ENCODE measurements at places on chromosomes 2 and 18.

GRCh38 chr2:3727397-3728045 lies 24.1 kb downstream of the DCDC2C start:
- ATAC-seq, result no peak

- ATAC-seq, result no peak
These were observed 290.6 kb downstream of the ZEB2 start for GRCh38 chr2:144229296-144229695.

DNA sequence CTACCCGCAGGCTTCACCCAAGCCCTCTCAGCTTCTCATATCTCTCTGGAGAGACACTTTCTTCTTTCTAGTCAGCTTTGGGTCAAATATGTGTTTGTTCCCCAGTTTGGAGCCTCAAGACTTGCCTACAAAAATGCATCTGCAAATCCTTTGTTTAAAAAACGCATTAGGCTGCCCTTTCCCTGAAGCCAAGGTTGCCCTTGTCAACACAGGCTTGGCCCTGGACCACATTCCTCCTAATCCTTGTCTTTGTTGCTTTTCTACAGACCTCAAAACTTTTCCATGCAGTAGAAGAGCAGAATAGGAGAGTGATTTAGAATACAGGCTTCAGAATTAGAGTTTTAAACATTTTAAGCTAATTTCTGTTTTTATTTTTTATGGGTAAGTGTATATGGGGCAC lies 307.8 kb downstream of the NAPG start:
- no peak for ATAC-seq

GRCh38 chr18:56770873-56771272 lies 119.7 kb downstream of the WDR7 start:
- ATAC-seq, result no peak

GRCh38 chr2:3446381-3446780 lies 66.9 kb downstream of the TRAPPC12 start:
- ATAC-seq, result no peak

- ATAC-seq, result no peak
These were observed 137.3 kb downstream of the ZNF804A start for GRCh38 chr2:184735611-184736010.

DNA sequence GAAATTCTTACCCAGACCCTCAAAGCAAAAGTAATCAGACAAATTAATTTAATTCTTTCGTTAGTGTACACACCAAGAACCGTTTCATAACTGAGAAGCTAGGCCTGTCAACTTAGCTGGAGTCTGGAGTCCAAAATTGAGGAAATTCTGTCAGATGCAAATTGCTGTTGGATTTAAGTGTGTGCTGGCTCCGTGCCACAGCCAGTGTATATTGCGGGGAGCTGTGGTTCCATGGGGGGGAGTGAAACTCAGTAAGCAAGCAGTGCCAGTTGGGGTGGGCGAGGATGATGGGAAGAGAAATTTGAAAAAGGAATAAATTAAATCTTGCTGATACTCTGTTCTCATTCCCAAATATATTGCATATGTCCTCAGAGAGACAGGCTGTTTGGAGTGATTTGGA lies 4.0 kb downstream of the ARPC2 start:
- no peak for ATAC-seq

DNA sequence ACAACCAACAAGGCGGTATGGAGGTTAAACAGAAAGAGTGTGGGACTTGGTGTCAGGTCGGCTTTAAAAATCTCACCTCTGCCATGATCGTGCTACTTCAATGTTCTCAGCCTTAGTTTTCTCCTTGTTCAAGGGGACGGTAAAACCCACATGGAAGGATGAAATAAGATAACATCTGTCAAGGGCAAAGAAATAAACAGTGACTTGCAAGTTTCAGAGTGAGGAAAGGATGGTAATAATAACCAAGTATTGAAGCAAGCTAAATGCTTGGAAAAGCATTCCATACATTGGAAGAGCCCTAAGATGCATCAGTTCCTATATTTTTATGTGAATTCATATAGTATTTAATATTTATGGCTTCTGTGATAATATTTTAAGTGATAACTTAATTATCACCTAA lies 29.8 kb upstream of the LMAN1 start:
- no peak for ATAC-seq

- peak; percentile 31 for ATAC-seq
These were observed 1.9 kb downstream of the TLX2 start for GRCh38 chr2:74515981-74516633.

GRCh38 chr18:35026407-35027061 lies 14.7 kb upstream of the MAPRE2 start:
- ATAC-seq, result no peak

DNA sequence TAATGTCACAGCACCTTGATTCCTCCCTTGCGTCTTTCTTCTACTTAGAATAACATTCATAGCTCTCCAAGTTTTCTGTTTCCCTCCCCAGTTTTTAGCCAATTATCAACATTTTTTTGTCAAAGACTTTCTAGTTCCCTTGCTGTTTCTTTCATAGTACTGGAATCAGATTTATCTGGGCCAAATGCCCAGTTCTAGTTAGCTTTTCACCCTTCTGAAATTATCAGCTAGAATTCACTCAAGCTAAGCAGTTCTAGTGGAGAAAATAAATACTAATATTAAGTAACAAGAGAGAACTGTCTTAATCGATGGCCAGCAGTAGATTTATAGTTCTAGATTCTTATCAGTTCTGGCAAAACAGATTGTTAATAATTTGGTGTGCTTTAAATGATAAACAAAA lies 36.2 kb downstream of the EFEMP1 start:
- ATAC-seq, result no peak

DNA sequence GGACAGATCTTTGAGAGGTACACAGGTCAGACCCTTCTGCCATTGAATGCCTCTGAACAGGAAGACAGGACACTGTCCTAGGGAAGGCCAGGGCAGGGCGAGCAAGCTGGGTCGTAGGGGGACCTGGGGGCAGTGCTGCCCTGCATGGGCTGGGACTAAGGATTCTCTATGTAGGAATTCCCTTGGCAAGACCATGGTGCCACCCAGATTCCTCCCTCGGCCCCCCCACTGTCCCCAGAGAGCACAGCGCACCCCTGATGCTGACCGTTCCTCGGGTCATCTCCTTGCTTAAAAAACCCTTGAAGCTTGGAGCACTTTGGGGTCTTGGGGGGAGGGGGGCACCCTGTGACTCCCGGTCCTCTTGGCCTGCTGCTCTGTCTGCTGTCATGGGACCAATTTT lies 195.1 kb downstream of the SEPTIN10 start:
- no peak for ATAC-seq

- ATAC-seq, result no peak
These were observed 7.0 kb downstream of the C2orf81 start for GRCh38 chr2:74414441-74414840.

DNA sequence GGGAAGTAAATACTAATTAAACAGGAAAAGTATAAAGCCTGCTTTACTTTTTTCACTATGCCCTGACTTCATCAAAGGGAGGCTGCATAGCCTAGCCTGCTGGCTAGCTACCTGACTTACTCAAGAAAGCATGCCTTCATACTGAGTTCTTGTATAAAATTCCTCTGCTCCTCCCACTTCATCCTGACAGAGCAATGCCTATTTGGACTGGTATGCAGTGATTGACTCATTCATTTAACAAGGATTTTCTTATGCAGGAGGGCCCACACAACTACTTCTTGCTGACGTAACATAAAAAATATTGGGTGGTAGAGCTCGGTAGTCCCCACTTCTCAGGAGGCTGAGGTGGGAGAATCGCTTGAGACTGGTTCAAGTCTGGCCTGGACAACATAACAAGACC lies 70.5 kb downstream of the PRPF40A start:
- peak; percentile 73 for ATAC-seq

- ATAC-seq, result no peak
These were observed 7.9 kb downstream of the IL1RN start for GRCh38 chr2:113135317-113135716.

- no peak for ATAC-seq
These were observed 4.5 kb downstream of the DYTN start for GRCh38 chr2:206713746-206714145.

DNA sequence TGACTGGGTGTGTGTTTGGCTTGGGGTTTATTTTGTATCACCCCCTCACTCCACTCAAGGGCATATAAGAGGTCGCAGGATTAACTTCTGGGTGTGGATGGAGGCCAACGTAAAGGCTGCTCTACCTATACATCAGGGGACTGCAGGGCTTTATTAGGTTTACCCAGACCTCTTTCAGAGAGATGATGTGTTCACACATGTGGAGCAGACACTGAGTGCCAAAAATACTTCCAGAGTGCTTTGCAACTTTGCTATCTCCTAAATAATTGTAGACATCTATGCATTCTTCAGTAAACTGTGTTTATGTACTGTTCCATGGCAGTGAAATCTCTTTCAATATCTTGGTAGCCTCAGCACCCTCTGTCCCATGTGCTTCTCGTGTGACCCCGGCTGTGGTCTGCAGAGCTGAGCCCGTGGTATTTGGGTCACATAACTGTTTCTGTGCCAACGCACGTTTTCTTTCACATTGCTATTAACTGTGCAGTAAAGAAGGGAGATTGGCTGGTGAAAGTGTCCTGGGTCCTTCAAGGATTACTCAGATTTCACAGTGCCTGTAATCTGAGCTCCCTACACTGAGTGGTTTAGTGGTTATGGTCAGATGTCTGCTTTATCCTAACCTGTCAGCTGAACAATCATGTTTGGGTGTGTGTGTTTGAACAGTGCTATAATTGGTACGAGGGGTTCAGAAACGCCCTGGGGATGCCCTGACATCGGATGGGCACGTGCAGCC lies 208.1 kb downstream of the VAPA start:
- no peak for ATAC-seq

GRCh38 chr2:226777611-226778010 lies 22.0 kb downstream of the IRS1 start:
- no peak for ATAC-seq

DNA sequence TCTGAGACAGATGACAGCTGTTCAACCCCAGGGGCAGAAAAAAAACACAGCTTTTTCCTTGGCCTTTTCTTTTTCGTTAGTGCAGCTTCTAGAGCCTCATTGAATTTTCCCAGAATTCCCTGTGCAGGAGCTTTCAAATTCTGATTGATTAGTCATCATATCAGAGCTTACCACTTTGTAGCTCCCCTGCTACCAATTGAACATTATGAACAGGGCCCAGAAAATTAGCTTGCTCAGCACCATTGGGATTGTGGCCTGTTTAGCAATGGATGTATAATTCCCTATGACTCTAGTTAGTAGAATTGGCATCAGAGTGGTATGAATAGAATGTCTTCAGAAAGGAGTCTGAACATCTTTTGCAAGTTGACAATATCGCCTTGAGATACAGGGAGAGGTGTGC lies 631.1 kb downstream of the DCC start:
- no peak for ATAC-seq

DNA sequence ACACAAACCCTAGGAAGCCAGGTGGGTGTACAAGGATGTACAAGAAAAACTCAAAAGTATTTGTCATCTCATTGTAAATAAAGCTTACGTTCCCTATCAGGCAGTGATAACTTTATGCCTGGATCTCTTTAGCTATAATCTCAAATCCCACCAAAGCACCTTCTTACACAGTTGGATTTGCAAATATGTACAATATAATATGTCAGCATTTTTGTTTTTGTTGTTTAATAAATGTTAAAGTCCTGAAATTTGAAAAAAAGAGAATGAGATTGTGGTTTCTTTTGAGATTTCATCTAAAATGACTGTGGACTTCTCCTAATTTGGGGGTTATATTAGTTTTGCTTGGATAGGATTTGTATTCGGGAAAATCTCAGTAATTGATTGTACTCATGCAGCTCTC lies 81.9 kb downstream of the LRRTM1 start:
- no peak for ATAC-seq

- no peak for ATAC-seq
These were observed 7.1 kb downstream of the ACVR1 start for GRCh38 chr2:157868993-157869392.

DNA sequence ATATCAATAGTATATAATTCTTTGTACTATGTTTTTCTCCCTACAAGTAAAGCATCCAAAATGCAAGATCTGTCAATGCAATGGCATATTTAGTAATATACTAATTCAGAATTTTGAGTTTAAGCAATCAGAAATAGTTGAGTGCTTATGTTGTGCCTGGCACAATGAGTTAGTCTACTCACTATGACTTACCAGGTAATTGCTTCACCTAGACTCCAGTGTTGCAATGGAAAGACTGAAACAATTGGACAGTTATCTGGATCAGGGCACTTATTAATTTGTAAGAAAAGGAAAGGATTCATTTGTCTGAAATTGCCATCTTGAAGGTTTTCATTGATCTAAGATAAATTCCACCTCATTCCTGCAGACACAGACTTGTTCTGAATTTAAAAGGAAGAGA lies 97.6 kb upstream of the TCF4 start:
- no peak for ATAC-seq

DNA sequence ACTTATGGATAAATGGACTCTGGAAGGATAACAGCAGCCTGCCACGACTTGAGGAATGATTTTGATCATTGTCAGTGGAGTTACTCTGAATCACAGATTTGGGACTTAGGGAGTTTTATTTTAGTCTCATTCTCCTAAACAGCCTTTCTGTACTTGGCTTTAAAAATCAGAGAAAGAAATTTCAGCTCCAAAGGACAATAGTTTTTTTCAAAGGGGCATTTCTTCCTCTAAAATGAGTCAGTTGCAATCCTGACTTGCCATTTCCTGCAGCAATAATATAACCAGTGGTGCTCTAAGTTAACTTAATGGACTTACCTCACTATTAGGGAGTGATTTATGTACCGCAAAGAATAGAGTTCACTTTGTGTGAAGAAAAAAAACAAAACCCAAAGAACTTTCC lies 35.1 kb upstream of the MTX2 start:
- ATAC-seq, result no peak

GRCh38 chr2:9641641-9642040 lies 10.8 kb upstream of the YWHAQ start:
- no peak for ATAC-seq

DNA sequence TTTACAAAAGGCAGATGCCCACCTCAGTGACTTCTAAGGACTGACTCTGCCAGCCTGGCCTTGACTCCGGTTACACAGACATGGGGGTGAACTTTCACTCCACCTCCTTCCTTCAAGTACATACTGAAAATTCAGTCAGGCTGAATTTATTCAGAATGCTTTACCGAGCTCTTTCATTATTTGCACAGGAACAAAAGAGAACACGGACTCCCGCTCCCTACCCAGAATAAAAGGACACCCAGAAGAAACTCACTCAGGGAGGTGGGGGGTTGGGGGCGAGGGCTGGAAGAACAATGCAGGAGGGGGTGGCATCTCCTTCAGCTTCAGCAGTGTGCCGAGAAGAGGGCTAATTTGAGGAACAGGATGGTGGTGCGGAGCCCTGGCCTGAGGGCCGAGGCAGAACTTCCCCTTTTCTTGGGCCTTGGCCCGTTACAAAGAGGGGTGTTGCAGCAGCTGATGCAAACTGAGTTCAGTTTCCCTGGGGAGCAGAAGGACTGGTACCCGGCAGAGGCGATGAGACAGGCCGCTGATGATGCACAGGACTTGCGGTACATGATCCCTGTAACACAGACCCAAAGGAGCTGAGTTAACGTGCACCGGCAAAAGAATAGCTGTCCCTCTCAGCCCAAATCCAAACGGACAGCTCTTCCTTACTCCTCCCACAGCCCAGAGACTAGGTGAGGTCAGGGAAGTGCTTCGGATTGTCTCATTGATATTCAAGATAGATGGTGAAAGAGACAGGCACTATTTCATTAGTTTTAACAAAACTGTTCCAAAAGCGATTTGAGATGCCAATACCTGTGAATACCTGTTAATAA lies 24.1 kb downstream of the LYPD1 start:
- ATAC-seq, result peak; percentile 56

GRCh38 chr2:85648619-85649018 lies 19.4 kb downstream of the SFTPB start:
- ATAC-seq, result peak; percentile 79
